ENCODE measurements at places on chromosomes 6 and 20. TPM values are rescaled to one million over a fixed set of nuclear protein-coding genes. Genes with fewer than 3 reads are reported as not detected.

EYA4 gene
- polyA plus RNA-seq = 0.99 TPM

- no peaks in the 10 kb centered on the region for H3K27me3 ChIP-seq
- H3K27ac ChIP-seq = no peak overlapping the region
These were observed 208.0 kb upstream of the TAB2 start for GRCh38 chr6:149109397-149110070.

- H3K4me1 ChIP-seq = no peaks in the 10 kb centered on the region
- H3K27ac ChIP-seq = no peak overlapping the region
- H3K27me3 ChIP-seq = no peaks in the 10 kb centered on the region
- no peaks in the 10 kb centered on the region for H3K36me3 ChIP-seq
- H3K4me3 ChIP-seq = no peak overlapping the region
These were observed 26.1 kb downstream of the SRPK1 start for GRCh38 chr6:35894776-35895175.

- H3K27ac ChIP-seq = peak overlapping the region; percentile 23
- no peak for DNase-seq
- H3K27me3 ChIP-seq = no peaks in the 10 kb centered on the region
- H3K36me3 ChIP-seq = no peaks in the 10 kb centered on the region
- no peaks in the 10 kb centered on the region for H3K4me1 ChIP-seq
These were observed 65.8 kb upstream of the JAG1 start for GRCh38 chr20:10739566-10739965.

All from kidney (tissue), 22 donors.